Heart right ventricle (tissue), 16 donors: ENCODE measurements at places on chromosomes 4 and X.

GRCh38 chr4:63814171-63814964 lies 594.9 kb downstream of the TECRL start:
- no peak for DNase-seq

- DNase-seq = no peak
Measured at GRCh38 chr4:184899261-184900134, 73.7 kb upstream of the ACSL1 start.

- no peak for DNase-seq
Measured at GRCh38 chr4:141826260-141826659, 189.9 kb downstream of the IL15 start.

- DNase-seq = no peak
Measured at GRCh38 chr4:19455196-19455595, 796.5 kb upstream of the SLIT2 start.

GRCh38 chr4:36067116-36067515 lies 177.2 kb downstream of the ARAP2 start:
- DNase-seq = no peak

GRCh38 chrX:108332281-108332680 lies 105.9 kb downstream of the COL4A6 start:
- no peak for DNase-seq
